ENCODE measurements at places on chromosomes 12 and 14.
A peak's percentile ranks its signal among the peaks of the same experiment; 100 is the strongest.

DNA sequence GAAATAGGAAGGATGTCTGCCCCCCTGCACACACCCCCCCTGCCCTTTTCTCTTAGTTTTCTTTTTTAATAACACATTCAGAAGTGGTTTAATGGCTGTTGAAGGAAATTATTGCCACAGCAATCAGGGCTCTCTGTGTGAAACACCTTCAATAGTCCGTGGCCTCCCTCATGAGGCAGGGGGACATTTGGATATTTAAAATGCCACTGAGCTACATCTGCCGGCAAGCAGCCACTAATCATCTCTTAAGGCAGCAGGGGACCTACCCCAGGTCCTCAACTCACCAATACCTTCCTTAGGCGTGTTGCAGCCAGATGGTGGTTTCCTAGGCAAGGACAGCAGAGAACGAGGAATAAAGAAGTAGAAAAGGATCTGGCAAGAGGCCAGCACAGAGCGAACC, 283.2 kb downstream of the TTC8 start:
- no peak for DNase-seq

- peak; percentile 69 for DNase-seq
These were observed 164.6 kb upstream of the PARP11 start for GRCh38 chr12:4037747-4038312.

DNA sequence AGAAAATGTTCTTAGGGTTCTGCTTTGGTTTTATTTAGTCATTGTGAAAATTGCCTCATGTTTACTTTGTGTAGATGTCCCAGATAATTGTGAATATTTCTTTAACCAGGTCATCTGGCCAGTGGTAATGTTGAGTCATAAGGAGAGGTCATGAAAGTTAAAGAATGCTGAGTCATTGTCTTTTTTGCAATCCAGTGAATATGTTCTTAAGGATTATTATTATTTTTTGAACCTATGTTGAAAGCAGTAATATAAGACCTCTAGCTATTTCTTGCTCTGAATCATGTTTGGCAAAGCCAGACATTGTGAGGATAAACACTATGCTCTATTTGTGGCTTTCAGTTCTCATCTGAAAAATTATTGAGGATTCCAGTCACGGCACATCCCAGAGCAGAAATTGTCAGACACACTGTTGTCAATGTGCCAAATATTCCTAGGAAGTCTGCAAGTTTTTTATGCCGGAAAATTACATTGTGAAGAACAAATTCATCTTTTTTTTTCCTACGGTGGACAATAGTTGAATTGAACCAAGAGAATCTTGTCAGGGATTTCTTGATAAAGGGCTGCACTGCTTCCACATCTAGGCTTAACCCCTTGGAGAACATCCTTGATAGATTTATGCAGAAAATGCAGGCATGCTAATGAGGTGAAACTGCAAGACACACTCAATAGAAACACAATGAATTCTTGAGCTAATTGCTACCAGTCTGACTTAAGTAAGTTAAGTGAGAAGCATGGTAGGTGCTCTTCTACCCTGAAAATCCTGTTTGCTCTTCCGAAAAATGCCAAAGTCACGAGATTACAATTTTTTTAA, 369.6 kb downstream of the ATP23 start:
- peak; percentile 99 for DNase-seq

DNA sequence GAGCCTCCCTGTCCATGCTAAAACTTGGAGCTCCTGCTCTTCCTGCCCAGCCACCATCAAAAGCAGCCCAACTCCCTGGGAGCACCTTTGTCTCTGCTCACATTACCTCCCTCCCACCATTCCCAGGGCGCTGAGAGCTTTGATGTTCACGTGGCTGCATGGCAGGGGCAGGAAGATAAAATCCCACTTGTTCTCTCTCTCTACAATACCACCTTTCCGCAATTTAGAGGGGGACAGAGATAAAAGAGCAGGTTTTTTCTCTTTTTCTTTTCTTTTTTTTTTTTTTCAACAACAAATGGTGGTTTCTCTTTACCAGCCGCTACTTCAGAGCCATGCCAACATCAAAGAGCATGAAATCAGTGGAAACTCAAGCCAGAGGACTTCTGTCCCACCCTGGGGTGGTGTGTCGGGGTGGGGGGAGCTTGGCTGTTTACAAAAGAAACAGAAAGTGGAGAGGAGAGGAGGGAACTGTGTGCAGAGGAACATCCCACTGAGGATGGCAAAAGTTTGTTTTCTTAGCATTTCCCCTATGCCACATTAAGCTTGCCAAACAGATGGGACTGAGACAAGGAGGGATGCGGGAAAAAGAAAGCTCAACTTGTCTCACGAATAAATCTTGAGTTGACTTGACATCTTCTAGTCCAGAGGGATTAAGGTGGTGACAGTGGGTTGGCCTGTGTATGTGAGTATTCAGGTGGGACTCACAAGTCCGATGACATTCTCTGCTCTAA, 103.7 kb upstream of the NUDT4 start:
- no peak for DNase-seq

DNA sequence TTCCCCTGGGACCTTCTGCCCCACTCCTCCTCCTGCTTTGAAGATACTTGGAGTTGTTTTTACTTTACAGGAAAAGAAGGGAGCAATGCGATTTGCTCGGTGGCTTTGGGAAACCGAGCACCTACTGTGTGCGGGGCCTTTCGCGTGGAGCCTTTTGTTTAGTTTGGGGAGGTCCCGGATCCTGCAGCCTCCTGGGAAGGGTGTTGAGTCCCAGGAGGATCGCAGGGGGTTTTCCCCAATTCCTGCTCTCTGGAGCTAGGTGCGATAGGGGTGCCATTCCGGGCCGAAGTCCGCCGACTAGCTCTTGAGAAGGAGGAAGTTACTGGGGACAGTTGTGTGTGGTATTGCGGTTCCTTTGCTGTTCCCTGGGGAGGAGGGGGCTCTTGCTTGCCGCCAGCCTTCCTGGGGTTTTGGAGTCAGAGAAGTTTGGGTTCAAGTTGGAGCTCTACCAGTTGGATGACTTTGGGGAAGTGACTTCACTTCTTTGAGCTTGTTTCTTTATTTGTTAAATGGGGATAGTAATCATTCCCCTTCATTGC, 1.1 kb downstream of the BRI3BP start:
- peak; percentile 15 for DNase-seq

DNA sequence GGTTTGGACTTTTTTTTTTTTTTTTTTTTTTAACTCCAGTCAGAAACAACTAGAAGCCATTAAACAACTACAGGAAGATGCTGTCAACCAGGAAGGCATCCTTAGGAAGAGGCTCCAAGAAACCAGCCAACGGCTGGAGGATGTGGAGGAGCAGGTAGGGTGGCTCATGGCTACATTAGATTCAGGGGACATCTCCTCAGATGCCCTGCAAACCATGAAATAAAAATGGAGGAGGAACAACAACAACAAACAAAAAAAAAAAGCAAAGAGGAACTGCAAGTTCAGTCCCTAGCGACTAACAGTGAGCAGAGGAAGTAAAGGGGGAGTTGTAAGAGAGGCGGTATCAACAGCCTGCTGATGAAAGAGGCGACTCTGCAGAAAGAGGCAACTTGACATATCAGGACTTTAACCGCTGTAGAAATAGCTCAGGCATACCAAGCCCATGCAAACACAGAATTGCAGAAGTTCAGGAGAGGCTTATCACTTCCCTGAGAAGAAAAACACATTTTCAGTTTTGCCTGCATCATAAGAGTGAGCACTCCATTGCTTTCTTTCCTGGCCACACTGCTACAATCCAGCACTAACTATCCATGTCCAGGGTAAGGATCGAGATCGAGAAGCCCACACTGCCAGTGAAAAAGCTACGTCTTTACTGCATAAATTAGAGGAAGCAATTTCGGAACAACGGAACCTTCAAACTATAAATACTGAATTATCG, 103.5 kb upstream of the BCAT1 start:
- no peak for DNase-seq
